ENCODE measurements at places on chromosomes 5 and 9.
A peak's percentile ranks its signal among the peaks of the same experiment; 100 is the strongest.

DNA sequence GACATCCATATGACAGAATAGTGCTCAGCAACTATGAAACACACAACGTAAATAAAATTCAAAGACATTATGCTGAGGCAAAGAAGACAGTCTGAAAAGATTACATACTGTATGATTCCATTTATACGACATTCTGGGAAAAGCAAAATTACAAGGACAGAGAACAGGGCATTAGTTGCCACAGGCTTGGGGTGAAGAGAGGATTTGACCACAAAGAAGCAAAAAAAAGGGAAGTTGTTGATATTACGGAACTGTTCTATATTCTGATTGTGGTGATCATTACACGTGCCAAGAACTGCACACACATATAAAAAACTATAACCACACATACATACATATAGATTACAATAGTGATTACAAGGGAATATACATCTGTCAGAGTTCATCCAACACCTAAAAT, 24.1 kb downstream of the CDK5RAP2 start:
- no peak for DNase-seq

DNA sequence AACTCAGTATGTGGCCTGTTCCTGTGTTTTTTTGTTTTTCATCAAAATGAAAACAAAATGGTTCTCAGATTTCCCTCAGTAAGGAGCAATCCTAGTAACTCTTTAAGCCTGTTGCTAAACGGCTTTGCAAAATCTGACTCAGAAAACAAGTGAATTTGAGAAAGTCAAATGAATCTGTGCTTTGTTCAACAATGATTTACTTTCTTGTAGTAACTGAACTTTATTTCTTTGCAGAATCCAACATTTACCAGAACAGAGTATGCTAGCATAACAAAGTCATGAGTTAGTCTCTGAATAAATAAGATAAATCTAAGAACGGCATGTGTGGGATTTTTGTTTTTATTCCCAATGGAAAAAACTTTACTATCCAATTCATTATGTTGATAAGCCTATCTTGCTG, 93.8 kb downstream of the OXCT1 start:
- no peak for DNase-seq

GRCh38 chr9:20636888-20637440, 14.7 kb upstream of the MLLT3 start:
- no peak for DNase-seq

- no peak for DNase-seq
Observed at GRCh38 chr9:91199739-91200497, 161.8 kb downstream of the AUH start.

DNA sequence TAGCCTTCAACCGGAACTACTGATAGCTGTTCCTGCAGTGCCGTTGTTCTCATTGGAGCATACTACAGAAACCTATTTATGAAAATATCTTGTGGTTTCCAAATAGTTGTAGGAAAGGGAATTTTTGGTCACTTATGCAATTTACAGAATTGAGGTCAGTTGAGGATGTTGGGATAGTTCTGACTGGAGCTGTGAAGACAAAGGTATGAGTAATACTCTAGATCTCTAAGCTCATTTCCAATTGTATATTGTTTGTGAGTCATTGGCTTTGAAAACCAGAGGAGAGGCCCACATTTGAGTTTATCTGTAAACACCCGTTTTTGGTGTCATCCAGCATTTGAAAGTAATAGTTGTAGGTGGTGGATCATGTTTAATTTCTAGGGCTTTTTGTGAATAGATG, 561.3 kb upstream of the WWC1 start:
- DNase-seq, result peak; percentile 78

GRCh38 chr5:56812110-56812509, 3.2 kb upstream of the MAP3K1 start:
- DNase-seq, result no peak

DNA sequence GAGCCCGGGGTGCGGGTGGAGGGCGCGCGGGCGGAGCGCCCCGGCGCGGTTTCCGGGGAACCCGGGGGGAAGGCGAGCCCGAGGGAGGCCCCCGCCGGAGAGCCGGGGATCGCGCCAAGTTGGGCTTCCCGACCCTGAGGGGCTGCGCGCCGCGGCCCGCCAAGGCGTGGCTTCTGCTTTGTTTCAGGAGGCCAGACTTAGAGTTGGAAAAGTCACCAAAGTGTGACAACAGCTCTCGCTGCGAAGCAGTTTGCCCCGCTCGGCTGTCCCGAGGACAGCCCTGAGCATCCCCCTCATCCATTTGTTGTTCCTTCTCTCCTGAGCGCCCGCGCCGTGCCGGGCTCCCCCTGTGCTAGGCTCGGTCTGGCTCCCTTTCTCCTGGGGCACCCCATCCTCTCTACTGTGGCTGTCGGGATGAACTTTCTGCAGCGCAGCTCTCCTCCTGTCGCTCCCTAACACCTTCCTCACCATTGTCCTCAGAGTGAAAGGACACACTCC, 410 bp downstream of the GLIPR2 start:
- DNase-seq, result peak; percentile 20

GRCh38 chr5:42719034-42719433, 37.6 kb upstream of the CCDC152 start:
- DNase-seq, result no peak

GRCh38 chr5:95172659-95173058, 112.2 kb downstream of the MCTP1 start:
- no peak for DNase-seq

DNA sequence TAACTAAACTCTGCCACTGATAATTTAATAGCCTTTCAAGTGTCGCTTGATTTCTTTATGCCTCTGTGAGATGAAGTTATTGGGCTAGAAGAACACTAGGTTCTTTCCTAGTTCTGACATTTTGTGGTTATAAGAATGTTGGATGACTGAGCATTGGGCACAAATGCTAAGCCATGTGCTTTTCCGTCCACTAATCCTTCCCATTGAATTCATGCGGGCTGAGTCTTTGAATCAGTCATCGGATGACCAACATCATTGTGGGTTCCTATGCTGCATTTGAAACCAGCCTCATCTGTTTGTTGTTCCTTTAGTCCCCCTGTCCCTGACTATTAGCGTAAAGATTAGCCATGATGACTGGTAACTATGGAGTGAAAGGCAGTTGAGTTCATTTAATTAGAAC, 58.5 kb downstream of the ALDH1A1 start:
- no peak for DNase-seq

DNA sequence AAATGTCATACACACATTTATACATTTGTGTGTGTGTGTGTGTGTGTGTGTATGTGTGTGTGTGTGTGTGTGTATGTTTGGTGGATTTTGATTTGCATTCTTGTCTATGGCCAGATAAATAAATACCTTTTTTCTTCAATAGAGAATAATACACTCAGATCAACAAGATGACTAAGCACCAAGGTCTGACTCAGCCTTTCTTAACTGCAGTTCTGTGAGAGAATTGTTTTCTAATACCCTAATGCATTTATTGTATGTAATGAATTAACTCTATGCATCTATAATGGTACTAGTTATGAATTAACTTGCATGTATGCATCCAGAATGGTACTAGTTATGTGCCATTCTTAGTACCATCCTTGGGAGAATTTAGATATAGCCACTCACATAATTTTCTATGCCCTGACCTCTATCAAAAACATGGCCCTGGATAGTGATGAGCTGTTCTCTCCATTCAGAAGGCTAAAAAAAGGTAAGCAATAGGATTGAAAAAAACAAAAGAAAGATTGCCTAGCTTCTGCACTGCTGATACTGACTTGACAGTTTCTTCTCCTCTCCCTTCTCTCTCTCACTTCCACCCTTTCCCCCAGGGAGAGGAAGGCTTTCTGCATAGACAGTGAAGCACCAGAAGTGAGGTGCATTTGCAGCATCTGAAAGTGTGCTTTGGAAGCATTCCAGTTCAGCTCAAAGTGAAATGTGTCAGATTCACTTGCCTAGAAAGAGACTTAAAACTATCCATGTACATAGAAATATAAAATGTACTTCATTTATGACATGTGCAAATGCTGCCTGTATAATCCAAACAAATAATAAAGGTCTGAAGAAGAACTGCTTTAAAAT, 55.1 kb upstream of the CCDC112 start:
- no peak for DNase-seq

DNA sequence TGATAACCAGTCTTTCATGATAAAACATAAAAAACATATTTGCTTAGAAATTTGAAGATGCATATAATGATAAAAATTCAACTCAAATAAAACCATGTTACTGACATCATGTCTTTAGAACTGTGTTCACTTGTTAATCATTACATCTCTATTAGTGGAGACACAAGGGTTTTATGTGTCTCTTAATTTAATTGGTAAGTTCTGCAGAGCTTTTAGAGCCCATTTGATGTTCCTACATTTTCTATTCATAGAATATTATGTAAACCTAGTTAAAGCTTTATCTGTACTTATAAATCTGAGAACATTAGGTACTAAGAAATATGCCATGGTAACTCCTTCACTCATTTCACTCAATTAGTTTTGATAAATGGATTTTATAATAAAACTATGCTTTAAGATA, 285.4 kb downstream of the SLCO4C1 start:
- no peak for DNase-seq

GRCh38 chr5:174082286-174082685, 36.8 kb downstream of the NSG2 start:
- no peak for DNase-seq

GRCh38 chr9:86991077-86991476, 43.8 kb upstream of the GAS1 start:
- no peak for DNase-seq

DNA sequence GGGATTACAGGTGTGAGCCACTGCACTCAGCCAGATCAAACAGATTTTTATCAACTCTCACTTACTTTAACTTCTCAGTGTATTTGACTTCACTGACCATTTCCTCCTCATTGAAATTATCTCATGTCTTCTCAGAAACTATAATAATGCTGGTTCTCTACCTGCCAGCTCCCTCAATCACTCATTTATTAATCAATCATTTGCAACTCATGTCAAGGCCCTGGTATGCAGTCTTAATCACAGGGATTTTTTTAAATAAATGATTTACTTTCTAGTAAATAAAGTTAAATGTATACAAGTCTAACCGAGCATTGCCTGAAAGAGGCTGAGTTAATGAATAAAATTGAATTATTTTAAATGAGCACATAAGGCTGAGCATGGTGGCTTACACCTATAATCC, 63.3 kb downstream of the PLPP1 start:
- DNase-seq, result no peak

- peak; percentile 5 for DNase-seq
Observed at GRCh38 chr9:105911104-105911911, 217.0 kb downstream of the TMEM38B start.

DNA sequence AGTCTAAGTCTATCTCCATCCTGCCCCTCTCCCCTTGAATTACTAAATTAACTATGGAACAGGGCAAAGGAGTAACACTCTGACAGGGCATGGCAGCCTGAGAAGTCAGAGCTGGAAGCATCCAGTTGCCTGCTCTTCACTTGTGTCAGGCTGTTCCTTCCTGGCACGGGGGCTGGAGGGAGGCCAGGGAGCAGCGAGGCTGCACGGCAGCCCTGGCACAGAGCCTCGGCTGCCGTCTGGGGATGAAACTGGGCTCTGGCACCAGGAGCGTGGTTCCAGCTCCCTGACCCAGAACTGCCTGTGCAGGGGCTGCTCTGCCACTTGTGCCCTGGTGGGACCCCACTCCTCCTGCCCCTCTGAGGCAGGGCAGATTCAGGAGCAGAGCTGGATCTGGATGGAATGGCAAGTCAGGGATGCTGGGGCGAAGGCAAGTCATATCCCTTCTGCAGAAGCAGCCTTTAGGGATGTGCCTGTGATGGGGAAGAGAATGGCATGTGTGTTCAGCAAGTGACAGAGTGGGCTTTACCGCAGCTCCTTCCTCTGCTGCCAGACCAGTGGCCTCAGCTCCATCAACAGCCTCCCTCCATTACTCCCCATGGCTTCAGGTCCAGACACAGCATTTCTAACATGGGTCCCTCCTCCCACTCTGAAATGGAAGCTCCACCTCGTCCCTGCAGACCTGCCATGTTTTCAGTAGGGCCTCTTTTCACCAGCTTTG, 42.2 kb upstream of the PDE8B start:
- DNase-seq, result peak; percentile 46

DNA sequence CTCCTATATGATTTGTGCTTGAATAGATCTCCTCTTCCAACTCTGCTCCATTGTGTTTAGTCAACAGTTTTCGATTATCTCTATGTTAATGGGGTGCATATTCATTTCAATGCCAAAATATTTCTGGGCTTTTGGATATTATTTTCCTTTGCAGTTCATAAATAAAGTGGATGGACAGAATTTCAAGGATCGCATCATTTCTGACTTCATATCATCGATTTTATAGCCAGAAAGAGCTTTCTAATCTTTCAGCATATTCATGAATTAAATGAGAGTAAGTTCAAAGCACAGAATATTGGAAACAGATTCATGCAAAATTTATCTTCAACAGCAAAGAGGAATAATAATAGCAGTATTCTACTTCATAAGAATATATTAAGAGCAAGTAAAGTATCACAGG, 60.0 kb upstream of the MINAR2 start:
- no peak for DNase-seq

DNA sequence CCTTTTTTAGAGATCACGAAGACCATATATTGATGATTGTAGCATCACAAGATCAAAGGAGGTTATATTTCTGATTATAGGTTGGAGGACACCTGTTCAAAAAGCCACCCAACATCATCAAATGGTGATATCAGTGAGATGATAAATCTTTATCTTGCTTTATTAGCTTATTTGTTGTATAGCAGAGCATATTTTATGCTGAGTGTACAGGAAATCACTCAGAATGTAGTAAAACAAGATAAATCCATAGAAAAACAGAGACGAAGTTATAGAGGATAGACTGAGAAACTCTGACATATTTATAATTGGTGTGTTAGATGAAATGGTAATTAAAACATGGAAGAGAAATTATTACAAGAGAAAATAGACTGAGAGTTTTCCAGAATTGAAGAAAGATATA, 69.8 kb upstream of the DMAC1 start:
- no peak for DNase-seq

- no peak for DNase-seq
Observed at GRCh38 chr9:127545196-127546124, 66.6 kb upstream of the STXBP1 start.

GRCh38 chr5:51468196-51468595, 84.9 kb downstream of the ISL1 start:
- DNase-seq, result peak; percentile 13

DNA sequence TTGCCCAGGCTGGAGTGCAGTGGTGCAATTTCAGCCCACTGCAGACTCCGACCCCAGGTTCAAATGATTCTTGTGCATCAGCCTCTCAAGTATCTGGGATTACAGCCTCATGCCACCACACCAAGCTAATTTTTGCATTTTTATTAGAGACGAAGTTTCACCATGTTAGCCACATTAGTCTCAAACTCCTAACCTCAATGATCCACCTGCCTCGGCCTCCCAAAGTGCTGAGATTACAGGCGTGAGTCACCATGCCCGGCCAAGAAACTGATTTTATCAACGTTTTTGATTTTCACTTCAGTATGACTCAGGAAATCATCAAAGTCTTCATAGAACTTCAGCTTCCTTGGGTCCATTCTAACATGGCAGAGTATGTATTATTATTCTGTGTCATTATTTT, 125.4 kb downstream of the GABRG2 start:
- DNase-seq, result no peak

- DNase-seq, result no peak
Observed at GRCh38 chr5:92574023-92574422, 1007.0 kb downstream of the NR2F1-AS1 start.

- DNase-seq, result no peak
Observed at GRCh38 chr9:31185831-31186230, 1198.6 kb upstream of the ACO1 start.

All from HTR-8/SVneo (cell line).